ENCODE measurements at places on chromosomes 5 and 9. TPM values are rescaled to one million over a fixed set of nuclear protein-coding genes. Genes with fewer than 3 reads are reported as not detected.

DNA sequence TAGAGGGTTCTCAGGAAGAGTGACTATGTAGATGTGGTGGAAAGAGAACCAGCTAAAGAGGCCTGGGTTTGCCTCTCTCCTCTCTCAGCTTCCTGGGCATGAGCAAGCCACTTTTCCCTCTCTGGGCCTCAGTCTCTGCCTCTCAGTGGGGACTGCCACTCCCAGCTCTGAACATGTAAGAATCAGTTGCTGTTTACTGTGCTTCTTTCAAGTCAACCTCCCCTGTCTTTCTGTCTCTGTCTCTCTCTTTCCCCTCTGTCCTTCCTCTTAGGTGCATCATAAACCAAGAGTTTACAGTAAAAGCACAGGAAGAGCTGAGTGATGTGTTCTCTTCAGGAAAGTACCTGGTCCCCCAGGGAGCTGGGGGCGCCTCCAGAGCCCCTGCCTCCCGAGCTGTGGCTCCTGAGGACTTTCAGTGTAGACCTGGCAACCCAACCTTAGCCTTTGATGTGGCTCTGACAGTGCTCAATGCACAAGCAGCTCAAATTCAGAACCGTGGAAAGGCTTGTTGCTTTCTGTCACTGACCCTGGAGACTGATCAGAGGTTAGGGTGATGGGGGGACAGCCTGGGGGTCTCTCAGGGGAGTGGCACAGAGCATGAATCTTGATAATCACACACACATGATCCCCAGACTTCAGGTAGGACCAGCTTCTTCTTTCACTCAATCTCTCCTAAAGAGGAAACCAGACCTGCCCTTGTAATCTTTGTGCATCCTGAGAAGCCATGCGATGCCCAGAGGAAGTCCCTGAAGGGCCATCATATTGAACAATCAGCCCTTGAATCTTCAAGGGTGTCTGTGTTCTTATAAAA, 59.4 kb upstream of the TNFSF8 start:
- no peaks in the 10 kb centered on the region for H3K4me1 ChIP-seq
- H3K27me3 ChIP-seq = no peaks in the 10 kb centered on the region
- no peak overlapping the region for H3K27ac ChIP-seq
- no peaks in the 10 kb centered on the region for H3K36me3 ChIP-seq
- no peak for DNase-seq

DNA sequence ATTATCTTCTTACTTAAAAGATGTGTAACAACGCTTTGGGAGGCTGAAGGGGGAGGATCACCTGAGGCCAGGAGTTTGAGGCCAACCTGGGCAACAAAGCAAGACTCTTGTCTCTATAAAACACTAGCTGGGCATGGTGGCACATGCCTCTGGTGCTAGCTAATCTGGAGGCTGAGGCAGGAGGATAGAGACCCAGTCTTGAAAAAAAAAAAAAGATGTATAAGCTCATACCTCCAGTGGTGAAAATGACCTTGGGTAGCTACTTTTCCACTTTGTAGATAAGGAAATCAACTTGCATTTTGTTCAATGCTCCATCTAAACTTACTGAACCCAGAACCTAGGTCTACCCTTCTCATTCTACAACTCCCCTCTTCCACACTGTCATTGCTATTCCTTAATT, 16.6 kb downstream of the ARRDC3 start:
- DNase-seq = no peak
- no peak overlapping the region for H3K4me3 ChIP-seq
- H3K27me3 ChIP-seq = no peaks in the 10 kb centered on the region
- peaks cover 4% of the 10 kb centered on the region for H3K36me3 ChIP-seq
- H3K27ac ChIP-seq = no peak overlapping the region

DNA sequence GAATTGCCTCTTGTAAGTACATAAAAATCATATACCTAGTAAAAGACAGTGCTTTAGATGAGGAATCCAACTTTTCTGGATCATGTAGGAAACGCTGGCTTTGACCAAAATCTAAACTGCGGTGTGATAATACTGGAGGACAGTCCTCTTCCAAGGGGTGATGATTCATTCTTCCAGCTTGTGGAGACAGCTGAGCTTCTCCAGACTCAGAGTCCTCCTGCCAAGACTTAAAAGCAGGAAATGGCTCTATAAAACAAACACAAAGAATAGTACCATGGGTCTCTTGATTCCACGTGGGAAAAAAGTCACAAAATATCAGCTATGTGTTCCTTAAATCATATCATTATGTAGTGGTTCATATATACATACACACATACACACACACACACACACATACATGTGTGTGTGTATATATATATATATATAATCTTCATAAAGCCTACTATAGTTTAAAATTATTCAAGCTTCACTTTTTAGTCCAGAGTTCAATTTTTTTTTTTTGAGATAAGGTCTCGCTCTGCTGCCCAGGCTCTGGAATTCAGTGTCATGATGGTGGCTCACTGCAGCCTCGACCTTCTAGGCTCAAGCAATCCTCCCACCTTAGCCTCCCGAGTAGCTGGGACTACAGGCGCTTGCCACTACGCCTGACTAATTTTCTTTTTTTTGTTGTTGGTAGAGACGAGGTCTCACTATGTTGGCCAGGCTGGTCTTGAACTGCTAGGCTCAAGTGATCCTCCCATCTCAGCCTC, 65.0 kb downstream of the PKD2L2 start:
- no peaks in the 10 kb centered on the region for H3K4me1 ChIP-seq
- H3K27ac ChIP-seq = no peak overlapping the region
- H3K4me3 ChIP-seq = no peak overlapping the region
- H3K36me3 ChIP-seq = no peaks in the 10 kb centered on the region
- DNase-seq = no peak

DNA sequence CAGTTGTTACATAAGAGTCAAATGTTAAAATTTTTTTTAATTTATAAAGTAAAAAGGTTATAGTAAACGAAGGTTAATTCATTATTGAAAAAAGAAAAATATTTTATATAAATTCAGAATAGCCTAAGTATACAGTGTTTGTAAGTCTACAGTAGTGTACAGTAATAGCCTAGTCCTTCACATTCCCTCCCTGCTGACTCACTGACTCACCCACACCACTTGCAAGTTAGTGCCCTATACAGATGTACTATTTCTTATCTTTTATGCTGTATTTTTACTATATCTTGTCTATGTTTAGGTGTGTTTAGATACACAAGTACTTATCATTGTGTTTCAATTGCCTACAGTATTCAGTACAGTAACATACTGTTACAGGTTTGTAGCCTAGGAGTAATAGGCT, 57.6 kb downstream of the MAMDC2 start:
- H3K4me1 ChIP-seq = no peaks in the 10 kb centered on the region
- DNase-seq = no peak

- no peak overlapping the region for H3K4me3 ChIP-seq
- no peaks in the 10 kb centered on the region for H3K4me1 ChIP-seq
- no peaks in the 10 kb centered on the region for H3K27me3 ChIP-seq
- no peak for DNase-seq
- H3K36me3 ChIP-seq = no peaks in the 10 kb centered on the region
- H3K27ac ChIP-seq = no peak overlapping the region
Observed at GRCh38 chr5:67960939-67961338, 254.6 kb upstream of the PIK3R1 start.

DNA sequence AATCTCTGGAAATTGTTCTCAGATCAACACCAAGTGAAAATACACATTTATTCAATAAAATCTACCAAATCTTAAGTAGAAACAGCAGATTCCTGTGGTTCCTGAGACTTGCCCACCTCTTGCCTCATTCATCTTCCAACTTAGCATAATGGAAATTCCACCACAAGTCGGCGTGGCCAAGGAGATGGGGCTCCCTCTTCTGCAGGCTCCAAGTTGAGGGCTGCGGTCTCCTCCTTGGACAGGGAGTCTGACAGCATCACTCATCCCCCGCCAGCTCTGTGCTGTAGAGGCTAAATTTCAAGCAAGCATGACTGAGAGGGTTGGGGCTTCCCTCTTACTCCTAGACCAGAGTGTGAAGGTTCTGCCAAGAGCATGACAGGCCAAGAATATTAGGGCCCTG, 273.7 kb downstream of the DIRAS2 start:
- H3K27me3 ChIP-seq = no peaks in the 10 kb centered on the region
- no peak overlapping the region for H3K4me3 ChIP-seq
- H3K27ac ChIP-seq = no peak overlapping the region
- H3K36me3 ChIP-seq = no peaks in the 10 kb centered on the region

- no peak overlapping the region for H3K4me3 ChIP-seq
- H3K27ac ChIP-seq = peak overlapping the region; percentile 66
- H3K4me1 ChIP-seq = no peaks in the 10 kb centered on the region
- H3K27me3 ChIP-seq = no peaks in the 10 kb centered on the region
- H3K36me3 ChIP-seq = no peaks in the 10 kb centered on the region
- DNase-seq = no peak
Observed at GRCh38 chr9:117957267-117957666, 253.1 kb downstream of the TLR4 start.

- H3K27ac ChIP-seq = no peak overlapping the region
- no peaks in the 10 kb centered on the region for H3K4me1 ChIP-seq
- H3K36me3 ChIP-seq = no peaks in the 10 kb centered on the region
- no peak for DNase-seq
Observed at GRCh38 chr5:6818594-6819511, 105.6 kb downstream of the TENT4A start.

GRCh38 chr9:123508048-123508447, 152.1 kb downstream of the CRB2 start:
- peak overlapping the region; percentile 46 for H3K4me3 ChIP-seq
- no peaks in the 10 kb centered on the region for H3K27me3 ChIP-seq

GRCh38 chr9:101027236-101027635, 1.3 kb upstream of the PLPPR1 start:
- H3K36me3 ChIP-seq = no peaks in the 10 kb centered on the region
- DNase-seq = no peak
- peaks cover 4% of the 10 kb centered on the region for H3K4me1 ChIP-seq
- H3K27ac ChIP-seq = no peak overlapping the region
- H3K4me3 ChIP-seq = no peak overlapping the region
- no peaks in the 10 kb centered on the region for H3K27me3 ChIP-seq

GRCh38 chr5:54738973-54739367, 221.4 kb downstream of the SNX18 start:
- no peak overlapping the region for H3K27ac ChIP-seq
- DNase-seq = no peak
- H3K4me1 ChIP-seq = no peaks in the 10 kb centered on the region
- H3K27me3 ChIP-seq = no peaks in the 10 kb centered on the region
- no peak overlapping the region for H3K4me3 ChIP-seq

- H3K36me3 ChIP-seq = no peaks in the 10 kb centered on the region
- no peak for DNase-seq
- H3K27ac ChIP-seq = no peak overlapping the region
- H3K4me3 ChIP-seq = no peak overlapping the region
- H3K27me3 ChIP-seq = no peaks in the 10 kb centered on the region
Observed at GRCh38 chr9:135815830-135816650, 91.3 kb downstream of the CAMSAP1 start.

DNA sequence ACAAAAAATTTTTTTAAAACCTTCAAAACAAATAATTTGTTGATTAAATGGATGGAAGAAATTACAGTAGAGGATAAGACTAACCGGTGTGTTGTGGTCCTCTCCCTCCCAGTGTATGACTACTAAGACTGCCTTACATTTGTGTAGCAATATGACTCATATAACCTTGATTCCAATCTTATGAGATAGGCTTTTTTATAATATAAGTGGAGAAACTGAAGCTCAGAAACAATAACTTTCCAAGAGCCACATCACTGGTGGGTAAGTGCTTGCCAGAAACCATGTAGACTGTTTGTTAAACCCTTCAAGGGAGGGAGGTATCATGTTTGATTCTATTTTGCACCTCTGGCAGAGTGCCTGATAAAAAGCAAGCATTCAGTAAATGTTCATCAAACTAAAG, 47.5 kb downstream of the NLN start:
- no peaks in the 10 kb centered on the region for H3K27me3 ChIP-seq
- no peaks in the 10 kb centered on the region for H3K4me1 ChIP-seq
- H3K36me3 ChIP-seq = no peaks in the 10 kb centered on the region
- no peak overlapping the region for H3K4me3 ChIP-seq

DNA sequence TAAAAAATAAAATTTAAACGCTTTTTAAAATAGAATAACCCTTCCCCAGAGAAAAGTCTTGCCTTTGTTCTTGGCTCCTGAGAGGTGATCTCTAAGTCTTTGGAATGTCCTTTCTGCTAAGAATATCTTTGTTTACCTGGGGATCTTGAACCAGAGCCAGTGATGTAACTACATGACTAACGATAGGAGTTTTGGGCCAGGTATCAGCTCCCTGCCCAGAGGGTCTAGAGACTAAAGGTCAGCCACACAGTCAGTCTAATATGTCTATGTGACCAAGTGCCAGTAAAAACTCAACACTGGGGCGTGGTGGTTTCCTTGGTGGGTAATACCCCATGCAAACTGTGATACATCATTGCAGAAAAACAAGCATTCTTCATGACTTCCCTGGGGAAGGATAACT, 1351.9 kb upstream of the C9orf72 start:
- no peaks in the 10 kb centered on the region for H3K4me1 ChIP-seq
- no peaks in the 10 kb centered on the region for H3K36me3 ChIP-seq
- H3K27ac ChIP-seq = no peak overlapping the region
- no peaks in the 10 kb centered on the region for H3K27me3 ChIP-seq
- no peak for DNase-seq

GRCh38 chr9:18622186-18622836, 148.4 kb downstream of the ADAMTSL1 start:
- H3K36me3 ChIP-seq = no peaks in the 10 kb centered on the region
- H3K27ac ChIP-seq = no peak overlapping the region
- no peaks in the 10 kb centered on the region for H3K27me3 ChIP-seq
- H3K4me1 ChIP-seq = peaks cover 4% of the 10 kb centered on the region
- DNase-seq = no peak

DNA sequence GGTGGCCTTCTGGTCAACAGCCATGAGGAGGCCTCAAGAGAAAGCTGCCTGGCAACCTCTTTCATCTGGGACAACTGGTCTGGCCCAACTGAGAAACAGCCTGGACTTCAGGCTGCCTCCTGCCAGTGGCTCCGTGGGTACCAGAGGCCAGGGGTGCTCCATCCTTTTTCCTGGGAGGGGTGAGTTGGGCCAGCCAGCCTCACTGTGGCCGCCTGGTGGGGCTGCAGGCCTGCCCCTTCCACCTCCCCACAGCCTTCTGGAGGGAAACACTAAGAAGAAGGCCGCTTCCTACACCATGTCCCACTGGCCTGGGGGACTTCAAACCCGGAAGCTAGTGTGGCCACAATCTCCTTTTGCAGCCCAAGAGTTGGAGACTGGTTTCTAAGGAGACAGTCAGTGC, 13.8 kb upstream of the NKD2 start:
- peak; percentile 7 for DNase-seq
- no peaks in the 10 kb centered on the region for H3K36me3 ChIP-seq
- H3K27me3 ChIP-seq = no peaks in the 10 kb centered on the region
- H3K27ac ChIP-seq = peak overlapping the region; percentile 58
- no peaks in the 10 kb centered on the region for H3K4me1 ChIP-seq

DNA sequence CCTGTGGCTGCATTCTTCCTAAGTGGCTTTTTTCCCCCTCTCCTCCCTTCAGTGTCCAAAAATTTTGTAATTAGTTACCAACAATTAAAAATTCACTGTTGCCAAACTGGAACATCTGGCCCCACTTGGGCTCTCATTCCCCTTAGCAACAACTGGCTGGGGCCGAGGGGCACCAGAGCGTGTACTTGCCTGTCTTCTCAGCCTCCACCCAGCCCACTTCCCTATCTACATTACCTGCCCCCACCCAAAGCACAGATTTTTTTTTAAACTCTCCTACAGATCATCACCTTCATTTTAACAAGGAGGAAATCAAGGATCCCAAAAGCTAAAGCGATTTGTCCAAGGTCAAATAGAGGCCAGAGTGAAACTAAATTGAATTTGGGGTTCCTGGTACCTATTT, 278.8 kb downstream of the EBF1 start:
- H3K36me3 ChIP-seq = no peaks in the 10 kb centered on the region
- no peaks in the 10 kb centered on the region for H3K4me1 ChIP-seq
- no peak for DNase-seq
- H3K4me3 ChIP-seq = no peak overlapping the region
- peak overlapping the region; percentile 44 for H3K27ac ChIP-seq
- no peaks in the 10 kb centered on the region for H3K27me3 ChIP-seq

IFNA13 gene
- not detected for total RNA-seq

BRD3 gene
- 24.6 TPM for total RNA-seq

ESM1 gene
- not detected for total RNA-seq

CDH9 gene
- not detected for total RNA-seq

SLC26A2 gene
- 10.6 TPM for total RNA-seq

PITX1 gene
- 0.15 TPM for total RNA-seq

CARD19 gene
- total RNA-seq = 79.3 TPM
